ENCODE measurements at places on chromosomes 4 and X.

GRCh38 chrX:19840899-19841648 lies 46.3 kb downstream of the SH3KBP1 start:
- no peaks in the 10 kb centered on the region for H3K4me1 ChIP-seq
- H3K27me3 ChIP-seq: no peaks in the 10 kb centered on the region
- no peak for DNase-seq
- no peaks in the 10 kb centered on the region for H3K36me3 ChIP-seq
- H3K27ac ChIP-seq: no peak overlapping the region

GRCh38 chrX:82208975-82209374 lies 1007.1 kb downstream of the SH3BGRL start:
- no peaks in the 10 kb centered on the region for H3K27me3 ChIP-seq
- H3K36me3 ChIP-seq: no peaks in the 10 kb centered on the region
- H3K4me3 ChIP-seq: no peak overlapping the region
- no peaks in the 10 kb centered on the region for H3K4me1 ChIP-seq

DNA sequence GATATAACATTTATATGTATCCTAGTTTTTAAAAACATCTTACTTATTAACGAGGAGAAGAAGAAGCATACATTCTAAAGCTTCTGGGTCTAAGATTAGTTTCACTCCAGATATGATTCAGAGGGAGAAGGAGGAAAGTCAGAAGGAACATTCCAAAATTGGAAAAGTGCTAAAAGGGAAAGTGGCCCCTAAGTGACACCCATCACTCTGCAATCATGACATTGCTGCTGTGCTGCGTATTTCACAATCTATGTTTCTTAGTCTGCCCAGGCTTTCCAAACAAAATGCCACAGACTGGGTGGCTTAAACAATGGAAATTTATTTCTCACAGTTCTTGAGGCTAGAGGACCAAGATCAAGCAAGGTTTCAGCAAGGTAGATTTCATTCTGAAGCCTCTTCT lies 72.5 kb upstream of the ATOH1 start:
- no peaks in the 10 kb centered on the region for H3K4me1 ChIP-seq
- H3K27ac ChIP-seq: no peak overlapping the region
- no peaks in the 10 kb centered on the region for H3K27me3 ChIP-seq
- no peak overlapping the region for H3K4me3 ChIP-seq
- no peak for DNase-seq

- no peaks in the 10 kb centered on the region for H3K27me3 ChIP-seq
- H3K36me3 ChIP-seq: no peaks in the 10 kb centered on the region
- no peak for DNase-seq
- H3K4me3 ChIP-seq: no peak overlapping the region
- no peaks in the 10 kb centered on the region for H3K4me1 ChIP-seq
Observed at GRCh38 chrX:123171781-123172180, 12.3 kb upstream of the GRIA3 start.

GRCh38 chr4:145589916-145590702 lies 29.1 kb upstream of the MMAA start:
- no peaks in the 10 kb centered on the region for H3K27me3 ChIP-seq
- no peak overlapping the region for H3K4me3 ChIP-seq
- no peaks in the 10 kb centered on the region for H3K36me3 ChIP-seq
- DNase-seq: no peak
- no peaks in the 10 kb centered on the region for H3K4me1 ChIP-seq

Data from thyroid gland (tissue), 4 donors.